Right renal cortex interstitium (tissue), 3 donors: ENCODE measurements at places on chromosomes 6 and 20.

GRCh38 chr20:1041845-1042390, 39.8 kb upstream of the RSPO4 start:
- DNase-seq, result no peak

DNA sequence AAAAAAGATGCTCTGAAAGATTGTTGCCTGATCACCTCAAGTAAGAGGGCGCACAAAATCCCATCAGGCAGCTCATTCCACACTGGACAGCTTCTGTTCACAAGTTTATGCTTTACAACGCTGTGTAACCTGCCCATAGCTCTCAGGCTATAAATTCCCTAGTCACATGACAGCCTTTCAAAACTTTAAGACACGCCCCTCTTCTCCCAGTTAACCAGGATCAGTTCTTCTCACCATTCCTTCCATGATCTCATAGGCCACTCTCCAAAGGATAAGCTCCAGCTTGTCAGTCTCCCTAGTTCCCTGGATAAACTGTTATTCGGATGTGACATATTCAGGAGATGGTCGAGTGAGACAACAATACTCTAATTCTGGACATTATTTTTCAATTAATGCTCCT, 15.0 kb downstream of the ADNP start:
- no peak for DNase-seq

- DNase-seq, result no peak
Observed at GRCh38 chr6:45104429-45104828, 223.7 kb upstream of the RUNX2 start.

- DNase-seq, result peak; percentile 86
Observed at GRCh38 chr6:41682056-41682477, 43.8 kb downstream of the MDFI start.

GRCh38 chr6:148682990-148683389, 63.8 kb upstream of the UST start:
- no peak for DNase-seq

- DNase-seq, result no peak
Observed at GRCh38 chr6:37449984-37450383, 17.0 kb downstream of the CMTR1 start.

- DNase-seq, result no peak
Observed at GRCh38 chr6:111850295-111850937, 22.8 kb downstream of the FYN start.

DNA sequence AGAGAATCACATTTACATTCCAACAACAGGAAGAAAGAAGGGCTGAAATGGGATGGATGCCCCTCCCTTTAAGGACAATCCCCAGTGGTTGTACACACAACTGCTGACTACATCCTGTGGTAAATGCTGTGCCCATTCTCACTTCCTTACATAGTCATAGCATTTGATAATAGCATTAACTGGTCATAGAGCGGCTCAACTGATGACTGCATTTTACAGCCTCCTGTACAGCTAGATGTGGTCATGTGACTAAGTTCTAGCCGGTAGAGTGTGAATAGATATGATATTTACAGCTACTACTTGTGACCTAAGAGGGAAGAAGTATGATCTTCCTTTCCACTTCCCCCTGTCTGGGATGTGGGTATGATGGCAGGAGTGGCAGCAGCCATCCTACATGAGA, 24.7 kb downstream of the KCNK17 start:
- no peak for DNase-seq

GRCh38 chr6:130513770-130514169, 148.0 kb downstream of the TMEM200A start:
- no peak for DNase-seq

DNA sequence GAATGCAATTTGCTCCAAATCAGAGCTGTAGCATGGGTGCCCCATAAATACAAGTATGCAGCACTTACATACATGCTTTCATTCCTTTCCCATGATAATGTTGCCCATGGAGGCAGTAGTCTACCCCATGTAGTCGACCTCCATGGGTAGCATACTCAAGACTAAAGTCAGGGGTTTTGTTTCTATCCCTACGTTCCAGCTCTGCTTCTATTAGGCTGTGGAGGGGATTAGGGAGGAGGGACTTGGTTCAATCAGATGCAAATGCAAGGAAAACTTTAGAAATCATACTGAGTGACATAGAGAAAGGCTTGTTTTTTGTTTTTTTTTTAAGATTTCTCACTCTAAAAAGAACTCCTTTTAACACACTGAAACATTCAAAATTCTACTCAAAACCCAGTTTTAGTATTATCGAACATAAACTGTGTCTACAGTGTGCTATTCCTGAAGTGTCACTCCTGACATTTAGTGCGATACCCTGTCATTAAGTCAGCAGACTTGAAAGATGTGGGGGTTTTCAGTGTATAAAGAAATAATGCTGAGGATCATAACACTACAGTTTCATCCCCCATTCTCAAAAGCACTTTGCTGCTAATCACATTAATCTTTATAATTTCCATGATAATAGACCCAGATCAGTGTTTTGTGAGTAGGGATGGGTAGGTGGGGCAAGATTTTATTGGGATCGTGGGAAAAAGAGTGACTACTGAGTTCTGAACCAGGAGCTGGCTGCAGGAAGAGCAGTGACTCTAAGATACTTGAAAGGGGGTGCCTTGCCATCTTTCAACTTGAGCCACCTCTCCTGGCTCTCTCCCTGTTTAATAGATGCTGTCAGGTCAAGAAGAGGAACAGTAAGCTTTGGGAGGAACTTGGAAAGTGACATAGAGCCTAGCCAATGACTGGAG, 40.4 kb upstream of the SCML4 start:
- no peak for DNase-seq

- DNase-seq, result no peak
Observed at GRCh38 chr6:43509984-43510826, at the start of gene LRRC73. TSS of gene LRRC73 (minus strand) at chr6:43510346. CDS start at chr6:43509785, 561 bp downstream.

DNA sequence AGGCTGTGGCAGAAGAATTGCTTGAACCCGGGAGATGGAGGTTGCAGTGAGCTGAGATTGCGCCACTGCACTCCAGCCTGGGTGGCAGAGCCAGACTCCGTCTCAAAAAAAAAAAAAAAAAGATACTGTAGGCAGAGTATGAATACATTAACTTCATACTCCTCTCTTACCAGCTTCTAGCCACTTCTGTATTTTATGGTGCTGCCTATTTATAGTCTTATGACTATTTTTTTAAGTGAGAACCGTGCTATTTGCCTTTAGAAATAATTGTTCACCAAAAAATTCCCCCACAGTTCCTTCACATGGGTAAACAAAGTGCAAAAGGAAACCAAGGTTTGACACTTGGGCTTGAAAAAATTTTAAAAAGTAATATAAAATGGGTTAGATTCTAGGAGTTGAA, 1.5 kb upstream of the SNRNP48 start:
- no peak for DNase-seq

- DNase-seq, result no peak
Observed at GRCh38 chr20:36688630-36689029, 42.6 kb upstream of the SLA2 start.

- DNase-seq, result no peak
Observed at GRCh38 chr6:6635291-6635690, 46.8 kb downstream of the LY86 start.

DNA sequence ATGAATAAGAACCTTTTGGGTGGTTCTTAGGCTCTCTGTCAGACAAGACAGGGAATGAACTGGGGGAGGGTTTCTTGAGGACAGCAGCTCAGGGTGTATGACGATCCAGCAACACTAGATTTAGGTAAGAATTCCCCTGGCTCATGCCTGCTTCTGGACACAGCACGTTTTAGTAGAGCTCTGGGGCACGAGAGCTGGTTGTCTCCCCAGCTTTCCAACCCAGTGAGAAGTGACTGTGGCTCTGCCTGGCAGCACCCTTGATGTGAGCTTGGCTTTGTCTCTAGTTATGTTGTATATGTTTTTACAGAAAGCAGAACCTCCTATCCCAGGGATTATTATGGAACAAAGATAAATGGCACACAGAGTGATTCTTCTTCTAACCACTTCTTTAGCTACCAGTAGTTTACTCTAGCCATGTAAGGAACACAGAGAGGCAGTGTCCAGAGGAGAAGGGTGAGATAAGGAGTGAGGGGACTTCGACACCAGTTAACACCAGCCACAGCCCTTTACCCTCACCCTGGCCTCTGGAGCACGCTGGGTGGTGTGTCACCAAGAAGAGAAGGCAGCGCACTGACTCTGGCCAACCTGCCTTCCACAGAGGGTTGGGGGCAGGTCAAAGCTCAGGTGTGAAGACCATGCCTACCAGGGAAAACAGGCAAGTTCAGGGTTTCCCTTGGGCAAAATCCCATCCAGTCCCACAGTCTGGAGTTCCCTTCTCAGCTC, 3.9 kb downstream of the APOBEC2 start:
- DNase-seq, result no peak

DNA sequence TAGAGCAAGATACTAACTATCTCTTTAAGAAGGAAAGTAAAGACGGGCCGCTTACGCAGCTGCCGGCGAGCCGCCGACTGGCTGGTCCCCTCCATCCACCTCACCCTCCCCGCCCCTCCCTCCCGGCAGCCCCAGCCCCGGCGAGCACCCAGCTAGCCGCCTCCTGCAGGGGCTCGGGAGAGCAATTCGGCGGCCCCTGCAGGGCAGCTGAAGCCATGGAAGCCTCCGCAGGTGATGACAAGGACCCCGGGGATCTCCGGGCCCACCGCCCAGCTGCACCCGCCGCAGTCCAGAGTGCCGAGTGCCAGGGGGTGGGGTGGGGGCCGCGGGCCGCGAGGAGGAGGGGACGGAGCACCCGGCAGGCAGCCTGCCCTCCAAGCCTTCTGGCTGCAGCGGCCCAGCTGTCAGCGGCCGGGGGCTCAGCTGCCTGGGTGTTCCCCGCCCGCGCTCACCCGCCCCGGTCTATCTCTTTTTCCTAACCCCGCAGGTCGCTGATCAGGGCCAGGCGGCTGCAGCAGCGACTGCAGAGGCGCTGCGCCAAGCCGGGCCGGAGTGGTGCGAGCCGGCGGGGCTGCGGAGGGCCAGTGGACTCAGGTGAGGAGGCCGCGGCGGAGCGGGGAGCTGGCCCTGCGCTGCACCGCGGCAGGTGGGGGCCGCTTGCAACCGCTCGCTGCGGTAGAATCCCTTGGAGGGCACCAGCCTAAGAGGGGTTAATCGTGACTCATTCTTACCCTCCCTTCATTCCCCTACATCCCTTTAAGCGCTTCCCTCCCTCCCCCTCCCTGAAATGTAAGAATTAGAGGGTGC, at the start of gene SNPH:
Gene SNPH (plus strand): TSS at position 128 of the 807 bp plus-strand sequence. CDS start 29,946 bp downstream, outside the sequence.
- DNase-seq, result no peak

DNA sequence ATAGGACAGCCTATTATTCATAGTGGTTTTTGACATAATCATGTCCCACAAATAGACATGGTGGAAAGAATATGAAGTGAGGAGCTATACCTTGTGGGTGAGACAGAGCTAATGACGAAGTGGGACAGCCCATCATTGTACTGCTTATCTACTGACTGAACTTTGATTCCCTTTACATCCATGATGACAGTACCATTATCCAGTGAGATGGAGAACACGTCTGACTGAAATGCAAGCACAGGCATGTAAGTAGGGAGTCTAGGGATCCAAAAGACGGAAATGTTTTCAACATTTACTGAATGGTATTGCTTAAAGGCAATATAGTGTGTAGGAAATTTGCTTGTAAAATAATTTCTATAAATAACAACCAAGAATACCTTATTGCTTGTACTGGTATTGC, 43.5 kb downstream of the FAM229B start:
- no peak for DNase-seq

DNA sequence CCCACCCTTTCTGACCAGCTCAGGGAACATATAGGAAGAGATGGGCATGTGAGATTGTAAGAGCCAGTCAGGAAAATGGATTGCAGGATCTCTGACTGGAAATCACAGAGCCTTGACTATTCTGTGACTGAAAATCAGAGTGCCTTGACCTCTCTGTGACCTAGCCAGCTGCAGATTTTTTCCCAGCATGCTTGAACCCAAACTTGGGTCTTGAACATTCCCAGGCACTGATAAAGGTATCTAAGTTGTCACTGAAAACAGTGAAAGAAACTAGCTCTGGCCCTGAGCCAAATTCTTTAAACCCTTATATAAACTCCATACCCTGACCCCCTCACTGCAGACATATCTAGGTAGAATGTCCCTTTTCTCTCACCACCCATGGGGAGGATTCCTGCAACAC, 2.3 kb upstream of the ZNF165 start:
- DNase-seq, result no peak

- no peak for DNase-seq
Observed at GRCh38 chr20:25622450-25623224, 1.2 kb downstream of the NANP start.

DNA sequence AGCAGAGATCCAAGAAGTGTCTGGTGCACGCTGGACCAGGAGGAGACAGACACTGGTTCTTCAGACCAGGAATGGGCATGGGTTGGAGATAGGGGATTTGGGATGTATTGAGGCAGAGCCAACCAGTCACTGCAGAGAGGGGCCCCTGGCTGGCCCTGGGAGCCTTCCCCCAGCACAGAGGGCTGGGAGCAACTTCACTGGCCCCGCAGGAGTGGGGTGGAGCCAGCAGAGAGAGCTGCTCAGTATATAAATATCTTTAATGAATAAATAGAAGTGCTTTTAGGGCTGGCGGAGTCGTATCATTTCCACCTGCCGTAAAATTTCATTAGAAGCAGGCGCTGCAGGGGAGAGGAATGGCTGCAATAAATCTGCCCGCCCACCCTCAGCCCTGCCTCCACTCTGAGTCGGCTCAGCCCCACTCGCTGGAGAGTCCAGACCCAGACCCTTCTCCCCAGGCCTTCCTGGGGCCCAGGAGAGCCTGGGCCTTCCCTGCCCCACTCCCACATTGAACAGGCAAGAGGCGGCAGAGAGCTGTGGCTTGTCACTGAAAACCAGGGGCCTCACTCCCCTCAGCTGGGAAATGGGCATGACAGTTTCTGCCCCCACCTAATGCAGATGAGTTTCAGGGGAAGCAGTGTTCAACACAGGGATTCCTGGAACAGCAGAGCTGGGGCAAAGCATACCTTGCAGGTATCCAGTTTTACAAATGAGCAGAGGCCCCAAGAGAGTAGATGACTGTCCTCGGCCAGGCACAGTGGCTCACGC, 23.9 kb upstream of the VSTM2L start:
- DNase-seq, result no peak

GRCh38 chr6:25312703-25313102, 33.5 kb downstream of the CARMIL1 start:
- DNase-seq, result no peak

GRCh38 chr6:1382331-1382882, 7.0 kb upstream of the FOXF2 start:
- DNase-seq, result no peak

- no peak for DNase-seq
Observed at GRCh38 chr6:87182940-87183339, 27.6 kb downstream of the ZNF292 start.

DNA sequence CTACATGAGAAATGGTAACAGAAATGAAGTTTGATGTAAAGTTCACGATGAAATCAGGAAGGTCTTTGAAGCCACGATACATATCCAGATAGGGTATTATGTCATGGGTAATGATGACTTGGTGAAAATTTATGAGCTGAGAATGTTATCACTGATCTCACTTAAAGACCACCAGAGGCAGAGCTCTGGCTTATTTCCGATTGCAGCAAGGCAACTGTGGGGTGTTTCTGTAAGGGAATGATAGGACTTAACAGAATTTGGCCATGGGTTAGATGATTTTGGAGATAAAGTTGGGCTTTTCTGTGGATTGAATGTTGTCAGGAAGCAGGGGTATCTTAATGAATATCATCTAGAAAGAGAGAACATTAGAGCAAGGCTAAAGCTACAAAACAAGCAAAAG, 508.4 kb downstream of the HDGFL1 start:
- no peak for DNase-seq

GRCh38 chr6:6397842-6398241, 77.4 kb upstream of the F13A1 start:
- DNase-seq, result no peak

- DNase-seq, result no peak
Observed at GRCh38 chr6:108581237-108581931, 20.7 kb downstream of the FOXO3 start.
